NCI-H2029 (cell line): ENCODE measurements at places on chromosomes 2 and 18.

- DNase-seq: no peak
Measured at GRCh38 chr2:9737053-9737875, 106.0 kb upstream of the TAF1B start.

- no peak for DNase-seq
Measured at GRCh38 chr18:50113726-50114125, 81.2 kb downstream of the MYO5B start.

GRCh38 chr2:185473838-185474237 is 264.8 kb upstream of the FSIP2 start:
- no peak for DNase-seq

DNA sequence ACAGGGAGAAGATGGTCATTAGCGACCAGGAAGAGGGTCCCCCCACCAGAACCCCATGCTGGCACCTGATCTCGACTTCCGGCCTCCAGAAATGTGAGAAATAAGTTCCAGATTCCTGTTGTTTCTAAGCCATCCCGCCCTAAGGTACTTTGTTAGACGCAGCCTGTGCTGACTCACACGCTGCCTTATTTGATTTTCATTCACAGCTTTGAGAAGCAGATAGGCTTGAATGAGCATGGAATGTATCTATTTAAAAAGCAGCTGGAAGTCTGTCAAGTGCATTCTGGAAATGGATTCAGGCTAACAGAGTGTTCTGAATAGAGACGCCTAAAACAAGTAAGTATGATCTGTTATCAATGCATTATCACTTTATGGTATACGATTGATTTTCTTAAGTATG is 8.3 kb upstream of the IL1R2 start:
- no peak for DNase-seq

DNA sequence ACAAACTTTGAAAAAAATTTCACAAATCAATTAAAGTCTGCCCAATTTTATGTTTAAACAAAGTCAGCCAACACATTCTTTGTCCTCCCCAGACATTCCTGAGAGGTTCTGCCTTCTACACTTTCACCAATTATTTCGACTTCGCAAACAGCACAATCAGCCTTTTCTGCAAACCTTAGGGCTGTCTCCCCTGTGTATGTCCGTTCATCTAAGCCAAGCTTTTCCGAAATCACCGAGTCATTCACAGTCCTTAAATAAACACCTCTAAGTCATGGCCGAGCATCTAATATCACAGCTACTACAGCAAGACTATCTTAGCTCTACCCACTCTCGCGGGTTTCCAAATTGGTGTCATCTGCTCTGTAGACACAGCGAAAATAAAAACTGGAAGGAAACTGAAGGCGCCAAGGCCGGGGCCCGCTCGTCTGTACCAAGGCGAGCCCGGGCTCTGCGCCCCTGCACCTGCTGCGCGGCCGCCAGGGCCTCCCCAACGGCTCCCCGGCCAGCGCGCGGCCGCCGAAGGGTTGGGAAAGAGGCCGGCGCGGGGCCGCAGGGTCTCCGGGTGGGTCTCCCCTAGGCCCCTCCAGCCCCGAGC is 730 bp downstream of the ODC1 start:
- DNase-seq: no peak

DNA sequence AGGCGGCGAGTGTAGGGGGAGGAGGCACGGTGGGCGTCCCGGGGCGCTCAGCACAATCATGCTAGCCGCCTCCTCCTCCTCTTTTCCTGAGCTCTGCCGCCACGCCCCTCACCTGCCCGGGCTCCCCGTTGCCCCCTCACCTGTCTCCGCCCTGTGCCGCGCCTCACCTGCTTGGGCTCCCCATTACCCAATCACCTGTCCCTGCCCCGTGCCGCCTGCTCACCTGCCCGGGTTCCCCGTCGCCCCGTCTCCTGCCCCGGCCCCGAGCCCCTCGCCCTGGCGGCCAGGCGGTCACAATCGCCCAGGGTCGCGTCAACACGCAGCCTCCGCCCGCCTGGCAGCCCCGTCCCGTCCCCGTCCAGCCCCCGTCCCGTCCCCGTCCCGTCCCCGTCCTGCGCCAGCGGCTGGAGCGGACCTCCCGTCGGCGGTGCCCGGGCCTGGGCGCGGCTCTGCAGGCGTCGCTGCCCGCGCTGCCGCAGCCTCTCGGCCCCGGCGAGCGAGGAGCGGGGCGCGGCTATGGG is at the start of gene DCDC2C:
Gene DCDC2C (plus strand): TSS at position 340 of the 521 bp plus-strand sequence. CDS start 177 bp downstream, at position 517.
- no peak for DNase-seq

DNA sequence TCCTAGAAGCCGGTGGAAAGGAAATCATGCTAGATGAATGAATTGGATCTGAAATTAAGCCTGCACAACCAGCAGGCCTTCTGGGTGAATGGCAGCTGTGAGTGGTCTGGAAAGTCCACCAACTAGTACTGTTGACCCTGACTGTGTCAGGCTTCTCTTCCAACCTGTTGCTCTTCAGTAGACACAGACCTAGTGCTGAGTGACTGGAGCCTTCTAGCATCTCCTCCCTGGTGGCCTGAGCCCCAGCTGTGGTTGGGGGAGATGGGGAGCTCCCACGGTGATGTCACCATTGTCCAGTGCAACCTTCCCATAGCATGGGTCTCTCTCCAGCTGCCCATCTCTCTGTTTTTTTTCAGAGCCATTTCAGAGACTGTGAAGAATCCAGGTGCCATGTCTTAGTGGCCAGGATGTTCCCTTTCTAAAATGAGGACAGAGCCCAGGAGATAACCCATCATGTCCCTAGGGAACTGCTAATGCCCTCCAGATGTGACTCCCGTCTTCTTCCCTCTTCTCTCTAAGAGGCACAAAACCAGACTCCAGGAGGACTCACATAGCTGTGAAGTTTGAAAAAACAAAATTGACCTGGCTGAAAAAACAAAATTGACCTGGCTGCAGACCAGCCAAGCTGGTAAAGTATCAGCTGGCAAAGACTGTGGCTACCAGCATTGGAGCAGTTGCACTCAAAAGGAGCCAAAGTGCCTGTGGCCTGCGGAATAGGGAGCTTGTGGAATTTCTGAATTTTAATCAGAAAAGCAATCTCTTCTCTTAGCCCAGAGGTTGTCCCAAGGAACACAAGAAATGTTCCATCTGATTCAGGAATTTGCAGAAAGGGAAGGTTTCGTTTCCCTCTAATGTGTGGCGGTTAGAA is 67.4 kb upstream of the RPL31 start:
- no peak for DNase-seq

- no peak for DNase-seq
Measured at GRCh38 chr2:240946046-240946445, 39.9 kb downstream of the CROCC2 start.

DNA sequence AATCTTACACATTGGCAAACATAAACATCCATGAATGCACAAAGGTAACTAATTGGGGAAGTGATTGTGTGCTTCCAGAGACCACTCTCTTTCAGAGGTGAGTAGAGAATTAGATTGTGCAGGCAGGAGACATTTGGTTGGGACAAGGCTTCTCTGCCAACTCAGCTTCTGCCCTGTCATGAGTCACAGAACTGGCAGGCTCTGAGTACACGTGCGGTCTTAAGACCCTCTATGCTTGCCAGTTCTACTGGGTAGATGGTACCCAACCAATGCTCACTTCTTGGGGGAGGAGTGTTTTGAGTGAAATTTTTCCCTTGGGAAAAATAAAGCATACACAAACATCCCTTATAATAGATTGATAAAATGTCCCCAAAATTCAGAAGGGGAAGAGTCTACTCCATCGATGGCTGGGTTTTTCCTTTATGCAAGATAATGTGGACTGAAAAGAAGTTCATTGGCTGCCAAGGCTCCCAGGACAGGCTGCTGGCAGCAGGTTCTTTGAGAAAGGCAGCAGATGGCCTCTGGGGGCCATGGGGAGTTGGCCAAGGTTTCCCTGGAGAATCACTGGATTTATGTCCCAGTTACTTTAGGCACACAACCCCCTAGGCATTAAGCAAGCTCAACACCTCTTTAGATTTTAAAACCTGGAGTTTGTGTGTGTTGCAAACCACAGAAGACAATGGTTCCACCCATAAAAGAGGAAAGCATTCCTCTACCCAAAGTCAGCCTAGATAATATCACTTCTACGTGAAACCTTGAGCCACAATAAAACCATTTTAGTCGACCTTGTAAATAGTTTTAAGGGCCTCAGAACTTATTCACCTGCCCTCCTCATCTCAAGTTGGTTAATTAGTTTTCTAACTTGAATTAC is 417.0 kb downstream of the TXNL1 start:
- no peak for DNase-seq

DNA sequence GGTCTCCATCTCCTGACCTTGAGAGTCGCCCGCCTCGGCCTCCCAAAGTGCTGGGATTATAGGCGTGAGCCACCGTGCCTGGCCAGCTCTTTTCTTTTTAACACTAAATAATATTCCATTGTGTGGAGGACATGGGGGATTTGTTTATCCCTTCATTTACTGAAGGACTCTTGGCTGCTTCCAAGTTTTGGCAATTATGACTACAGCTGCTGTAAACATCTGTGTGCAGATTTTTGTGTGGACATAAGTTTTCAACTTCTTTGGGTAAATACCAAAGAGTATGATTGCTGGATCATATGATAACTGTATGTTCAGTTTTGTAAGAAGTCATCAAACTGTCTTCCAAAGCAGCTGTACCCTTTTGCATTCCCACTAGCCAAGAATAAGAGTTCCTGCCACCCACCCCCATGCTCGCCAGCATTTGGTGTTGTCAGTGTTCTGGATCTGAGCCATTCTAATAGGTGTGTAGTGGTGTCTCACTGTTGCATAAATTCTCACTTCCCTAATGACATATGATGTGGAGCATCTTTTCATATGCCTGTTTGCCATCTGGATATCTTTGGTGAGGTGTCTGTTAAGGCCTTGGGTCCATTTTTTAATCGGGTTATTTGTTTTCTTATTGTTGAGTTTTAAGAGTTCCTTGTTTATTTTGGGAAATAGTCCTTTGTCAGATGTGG is 52.2 kb downstream of the TNFRSF11A start:
- DNase-seq: no peak

- no peak for DNase-seq
Measured at GRCh38 chr18:67290421-67290820, 226.1 kb downstream of the DSEL start.
